MM.1S (cell line): ENCODE measurements at places on chromosomes 4 and X.

DNA sequence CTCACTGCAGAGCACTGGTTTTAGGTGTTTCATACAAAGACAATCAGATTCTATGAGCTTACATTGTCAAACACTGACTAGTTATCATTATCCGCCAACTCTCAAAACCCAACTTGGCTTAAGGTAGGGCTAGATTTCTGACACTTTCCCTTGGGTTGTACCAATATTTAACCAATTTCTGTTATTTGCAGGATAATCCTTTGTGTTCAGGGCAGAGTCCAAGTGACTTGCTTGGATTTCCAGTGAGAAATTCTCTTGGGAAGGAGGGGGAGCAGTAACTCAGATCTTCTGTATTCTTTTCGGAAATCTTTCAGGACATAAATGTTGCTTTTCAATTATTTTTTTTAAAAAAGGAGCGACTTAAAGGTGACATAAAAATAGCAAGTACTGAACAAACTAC, 23.1 kb downstream of the DGKK start:
- DNase-seq: no peak

GRCh38 chr4:168569066-168569930, 72.4 kb downstream of the PALLD start:
- no peak for DNase-seq

- DNase-seq: no peak
Measured at GRCh38 chr4:151144329-151145072, 45.1 kb downstream of the RPS3A start.

- DNase-seq: no peak
Measured at GRCh38 chrX:53950130-53950733, 94.0 kb downstream of the PHF8 start.

DNA sequence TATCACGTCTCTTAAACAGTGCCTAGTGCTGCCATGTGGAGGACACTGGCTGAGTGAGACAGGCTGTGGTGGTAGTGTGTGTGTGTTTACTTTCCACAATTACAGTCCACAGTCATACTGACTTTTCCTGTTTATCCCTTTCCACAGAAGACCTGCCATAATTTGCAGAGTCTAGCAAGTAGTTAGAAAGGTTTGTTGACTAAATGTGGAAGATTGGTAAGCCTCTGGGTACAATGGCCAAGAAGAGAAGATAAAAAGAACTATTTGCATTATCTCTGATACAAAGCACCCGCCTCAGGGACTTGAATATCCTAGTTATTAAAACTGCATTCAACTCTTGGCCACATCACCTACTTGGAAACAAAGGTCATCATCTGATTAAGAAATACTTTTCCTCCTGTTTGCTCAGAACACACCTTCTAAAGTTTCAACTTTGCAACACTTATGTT, 89.1 kb downstream of the FAM13A start:
- DNase-seq: no peak

DNA sequence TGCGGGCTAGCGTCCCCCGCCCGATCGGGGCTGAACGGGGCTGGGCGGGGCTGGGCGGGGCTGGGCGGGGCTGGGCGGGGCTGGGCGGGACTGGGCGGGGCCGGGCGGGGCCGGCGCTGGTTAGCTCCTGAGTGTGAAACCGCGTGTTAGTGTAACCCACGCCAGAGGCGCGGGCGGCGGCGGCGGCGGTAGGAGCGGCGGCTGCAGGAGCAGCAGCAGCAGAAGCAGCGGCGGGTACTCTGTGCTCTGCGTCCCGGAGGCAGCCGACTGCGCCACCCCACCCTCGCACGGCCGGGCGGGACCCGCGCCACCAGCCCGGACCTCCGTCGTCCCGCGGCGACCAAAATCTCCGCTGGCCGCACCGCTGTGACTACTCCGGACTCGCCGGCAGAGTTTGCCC, 128.1 kb downstream of the LAS1L start:
- DNase-seq: peak; percentile 45

- DNase-seq: no peak
Measured at GRCh38 chr4:104393655-104394324, 100.9 kb downstream of the CXXC4 start.

DNA sequence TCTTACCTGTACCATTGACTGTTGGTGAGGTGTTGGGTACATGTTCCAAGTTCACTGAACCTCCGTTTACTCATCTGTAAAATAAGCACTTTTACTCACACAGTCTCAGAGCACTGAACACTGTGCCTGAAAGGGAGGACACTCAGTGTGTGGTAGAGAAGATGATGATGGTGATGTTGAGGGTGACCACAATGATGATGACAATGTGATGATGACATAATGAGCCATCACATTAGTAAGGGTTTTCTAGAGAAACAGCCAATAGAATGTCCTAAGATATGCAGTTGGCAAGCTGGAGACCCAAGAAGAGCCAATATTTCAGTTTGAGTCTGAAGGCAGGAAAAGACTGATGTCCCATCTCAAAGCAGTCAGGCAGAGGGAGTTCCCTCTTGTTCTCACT, 315.4 kb upstream of the IGFBP7 start:
- no peak for DNase-seq

GRCh38 chr4:162510115-162510514, 346.3 kb upstream of the FSTL5 start:
- no peak for DNase-seq

DNA sequence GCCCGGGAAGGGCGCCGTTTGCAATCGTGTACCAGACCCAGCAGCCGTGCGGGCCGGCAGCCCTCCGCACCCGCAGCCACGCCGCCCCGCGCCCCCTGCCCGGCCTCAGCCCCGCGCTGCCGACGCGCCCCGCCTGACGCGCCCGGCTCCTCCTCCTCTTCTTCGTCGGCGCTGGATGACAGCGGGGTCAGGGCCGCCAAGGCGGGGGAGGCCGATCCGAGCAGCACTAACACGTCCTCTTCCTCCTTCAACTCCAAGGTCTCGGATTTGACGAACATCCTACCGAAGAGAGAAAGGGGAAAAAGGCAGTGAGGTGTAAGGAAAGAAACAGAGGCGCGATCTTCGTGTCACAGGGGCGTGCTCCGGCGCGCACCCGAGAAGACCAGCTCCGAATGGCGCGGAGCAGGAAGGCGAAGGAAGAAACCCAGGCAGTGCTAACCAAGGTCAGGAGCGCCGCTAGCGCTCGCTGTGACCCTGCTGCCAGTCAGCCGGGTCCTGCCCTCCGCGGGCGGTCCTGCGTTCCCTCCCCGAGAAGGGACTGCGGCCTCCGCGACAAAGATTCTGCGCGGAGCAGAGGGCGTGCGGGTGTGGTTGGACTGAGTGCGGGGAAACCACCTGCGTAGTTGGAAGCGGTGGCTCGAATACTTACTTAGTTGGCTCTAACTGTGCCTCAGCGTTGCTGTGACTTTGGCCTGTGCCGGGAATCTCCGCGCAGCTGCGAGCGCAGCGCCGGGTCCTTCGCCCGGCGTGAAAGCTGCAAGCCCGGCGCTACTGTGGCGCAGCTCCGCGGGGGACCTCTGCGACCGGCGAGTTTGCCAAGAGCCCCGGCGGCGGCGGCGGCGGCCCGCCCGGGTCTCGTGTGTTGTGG, 548 bp downstream of the NEUROG2 start:
- peak; percentile 50 for DNase-seq

GRCh38 chr4:157590679-157591078, 370.2 kb downstream of the GRIA2 start:
- peak; percentile 7 for DNase-seq

DNA sequence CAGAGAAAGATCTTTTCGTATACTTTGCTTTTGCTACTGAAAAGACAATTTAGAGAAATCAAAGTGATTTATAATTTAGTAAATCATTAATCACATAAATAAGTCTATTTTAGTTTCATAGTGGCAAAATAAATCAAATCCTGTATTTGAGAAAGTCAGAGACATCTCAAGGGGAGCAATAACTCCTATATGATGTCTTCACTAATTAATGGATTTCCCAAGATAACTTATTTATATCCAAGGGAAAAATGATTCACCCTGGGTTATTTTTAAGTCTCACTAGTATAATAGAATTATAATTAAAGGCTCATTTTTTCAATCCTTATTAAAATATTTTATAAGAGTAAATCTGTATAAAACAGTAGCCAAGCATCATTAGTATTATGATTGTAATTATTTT, 177.8 kb upstream of the GIMD1 start:
- no peak for DNase-seq

GRCh38 chr4:96170198-96170597, 330.3 kb downstream of the PDHA2 start:
- DNase-seq: no peak

DNA sequence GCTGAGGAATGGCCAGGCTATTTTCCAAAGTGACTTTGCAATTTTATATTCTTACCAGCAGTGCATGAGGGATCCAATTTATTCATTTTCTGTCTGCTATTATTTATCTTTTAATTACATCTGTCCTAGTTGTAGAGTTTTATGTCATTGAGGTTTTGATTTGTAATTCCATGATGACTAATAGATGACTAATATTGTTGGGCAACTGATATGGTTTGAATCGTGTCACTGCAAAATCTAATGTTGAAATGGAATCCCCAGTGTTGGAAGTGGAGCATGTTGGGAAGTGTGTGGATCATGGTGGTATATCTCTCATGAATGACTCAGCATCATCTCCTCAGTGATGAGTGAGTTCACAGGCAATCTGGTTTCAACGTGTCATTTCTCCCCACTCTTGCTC, 201.5 kb downstream of the TBX22 start:
- DNase-seq: no peak

DNA sequence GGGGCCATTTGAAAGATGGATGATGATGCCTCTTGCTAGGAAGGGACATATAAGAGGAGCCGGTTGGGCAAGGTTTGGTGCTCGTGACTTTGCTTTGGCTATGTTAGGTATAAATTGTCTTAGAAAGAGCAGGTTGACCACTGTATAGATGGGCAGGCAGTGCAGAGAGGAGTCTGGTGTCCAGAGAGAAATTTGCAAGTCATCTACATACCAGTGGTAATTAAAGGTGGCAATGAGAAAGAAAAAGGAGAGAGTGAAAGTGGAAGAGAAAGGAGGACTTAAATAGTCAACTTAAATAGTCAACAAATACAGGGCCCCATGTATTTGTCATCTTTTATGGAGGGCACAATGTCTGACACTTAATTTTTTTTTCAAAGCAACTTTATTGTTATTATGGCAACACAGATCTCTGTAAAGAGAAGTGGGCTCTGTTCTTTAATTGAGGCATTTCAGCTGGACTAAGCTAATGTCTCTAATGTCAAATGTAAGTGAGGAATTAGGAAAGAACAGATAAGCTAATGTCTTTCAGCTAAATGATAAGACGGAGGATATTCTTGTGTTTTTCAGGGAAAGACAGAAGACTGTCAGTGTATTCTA, 75.4 kb upstream of the ANXA3 start:
- no peak for DNase-seq

DNA sequence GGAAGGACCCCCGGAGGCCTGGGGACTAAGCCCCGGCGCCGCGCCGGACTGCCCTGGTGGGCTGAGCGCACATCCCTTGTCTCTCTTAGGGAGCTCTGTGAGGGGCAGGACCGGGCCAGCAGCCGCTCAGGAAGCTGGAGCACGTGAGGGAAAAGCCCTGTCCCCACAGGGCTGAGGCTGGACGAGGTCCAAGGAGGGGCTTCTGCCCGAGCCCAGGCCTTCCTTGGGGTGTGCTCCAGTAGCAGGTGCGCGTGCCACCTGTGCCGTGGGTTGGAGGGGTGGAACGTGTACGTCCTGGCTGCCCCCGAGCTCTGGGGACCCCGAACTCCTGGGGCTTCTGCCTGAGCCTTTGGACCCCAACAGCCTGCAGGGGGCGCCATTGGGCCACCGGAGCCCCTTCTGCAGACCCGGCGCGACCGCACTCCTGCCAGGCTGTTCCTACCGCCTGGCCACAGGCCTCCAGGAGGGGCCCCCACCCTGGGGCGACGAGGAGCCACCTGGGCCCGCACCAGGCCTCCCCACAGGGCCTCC, 27.2 kb downstream of the TACC3 start:
- DNase-seq: peak; percentile 72

DNA sequence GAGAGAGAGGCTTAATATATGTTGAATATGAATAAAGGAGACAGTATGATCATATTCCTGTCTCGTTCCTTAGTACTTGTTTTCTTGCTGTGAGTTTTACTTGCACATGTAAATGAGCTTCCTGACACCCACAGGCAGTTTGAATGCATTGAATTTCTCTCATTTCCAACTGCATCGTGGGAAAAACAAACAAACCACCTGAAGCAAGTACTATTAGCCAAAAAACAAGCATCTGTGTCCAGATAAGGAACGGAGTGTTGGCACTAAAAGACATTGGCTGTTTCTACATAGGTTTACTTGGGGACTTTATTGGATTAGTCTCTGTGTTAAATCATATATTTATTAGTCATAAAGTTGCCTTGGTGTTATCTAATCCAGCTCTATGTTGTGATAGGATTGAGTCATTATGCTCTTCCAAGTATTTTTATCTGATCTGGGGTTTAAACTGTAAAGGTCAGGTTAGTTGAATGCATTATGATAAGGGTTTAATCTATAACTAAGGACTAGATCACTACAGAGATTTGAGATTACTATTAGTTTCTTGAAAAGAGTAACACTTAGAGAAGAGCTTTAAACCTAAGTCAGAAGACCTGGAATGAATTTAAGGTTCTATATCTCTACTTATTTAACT, 339.0 kb upstream of the SPANXN4 start:
- no peak for DNase-seq

DNA sequence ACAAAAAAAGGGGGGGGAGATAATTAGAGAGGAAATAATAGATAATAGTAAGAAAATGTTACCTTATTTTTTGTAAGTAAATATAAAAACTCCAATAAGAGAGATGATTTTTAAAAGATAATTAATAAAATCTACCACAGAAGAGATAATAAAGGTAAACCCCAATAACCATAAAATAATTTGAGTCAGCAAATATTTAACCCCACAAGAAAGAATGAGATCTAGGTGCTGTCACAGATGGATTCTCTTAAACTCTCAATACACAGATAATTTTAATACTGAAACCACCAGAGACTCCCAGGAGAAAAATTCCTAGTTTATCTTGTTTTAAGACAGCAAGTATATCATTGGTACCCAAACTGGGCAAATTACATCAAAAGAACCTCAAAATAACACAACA, 341.4 kb downstream of the ANK2 start:
- DNase-seq: no peak

GRCh38 chr4:26330946-26331345, 10.1 kb downstream of the RBPJ start:
- DNase-seq: no peak

- peak; percentile 29 for DNase-seq
Measured at GRCh38 chrX:23554304-23554703, 113.0 kb upstream of the PRDX4 start.

DNA sequence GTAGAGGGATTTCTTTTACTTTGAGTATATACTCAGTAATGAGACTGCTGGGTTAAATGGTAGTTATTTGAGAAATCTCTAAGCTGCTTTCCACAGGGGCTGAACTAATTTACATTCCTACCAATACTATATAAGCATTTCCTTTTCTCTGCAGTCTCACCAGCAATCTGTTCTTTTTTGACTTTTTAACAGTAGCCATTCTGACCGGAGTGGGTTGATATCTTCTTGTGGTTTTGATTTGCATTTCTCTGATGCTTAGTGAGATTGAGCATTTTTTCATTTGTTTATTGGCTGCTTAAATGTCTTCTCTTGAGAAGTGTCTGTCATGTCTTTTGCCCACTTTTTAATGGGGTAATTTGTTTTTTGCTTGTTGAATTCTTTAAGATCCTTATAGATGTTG, 43.3 kb downstream of the SPCS3 start:
- DNase-seq: peak; percentile 43
